Kidney glomerular epithelial cell (primary cell): ENCODE measurements at places on chromosomes 13 and 19.

DNA sequence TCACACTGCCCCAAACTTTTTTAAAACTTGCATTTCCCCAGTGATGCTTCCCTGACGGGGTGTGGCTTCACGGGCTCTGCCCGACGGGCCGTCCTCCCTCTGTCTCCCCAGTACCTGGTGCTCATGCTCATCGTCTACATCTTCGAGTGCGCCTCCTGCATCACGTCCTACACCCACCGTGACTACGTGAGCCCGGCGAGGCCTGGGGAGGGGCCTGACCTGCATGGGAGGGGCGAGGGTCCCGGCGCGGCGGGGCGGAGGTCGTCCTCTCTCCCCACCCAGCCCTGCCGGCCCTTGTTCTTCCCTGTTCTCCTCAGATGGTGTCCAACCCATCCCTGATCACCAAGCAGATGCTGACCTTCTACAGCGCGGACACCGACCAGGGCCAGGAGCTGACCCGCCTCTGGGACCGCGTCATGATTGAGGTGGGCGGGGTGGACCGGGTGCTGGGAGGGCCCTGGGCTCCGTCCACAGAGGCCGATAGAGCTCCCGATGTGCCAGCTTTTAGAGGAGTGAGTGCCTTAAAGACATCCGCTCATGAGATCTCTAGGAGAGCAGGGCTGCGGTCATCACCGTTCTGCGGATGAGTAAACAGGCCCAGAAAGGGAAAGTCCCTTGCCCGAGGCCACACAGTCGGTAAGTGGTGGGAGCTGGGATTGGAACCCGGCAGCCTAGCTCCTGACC, 6.9 kb downstream of the UPK1A start:
- peak; percentile 37 for DNase-seq

DNA sequence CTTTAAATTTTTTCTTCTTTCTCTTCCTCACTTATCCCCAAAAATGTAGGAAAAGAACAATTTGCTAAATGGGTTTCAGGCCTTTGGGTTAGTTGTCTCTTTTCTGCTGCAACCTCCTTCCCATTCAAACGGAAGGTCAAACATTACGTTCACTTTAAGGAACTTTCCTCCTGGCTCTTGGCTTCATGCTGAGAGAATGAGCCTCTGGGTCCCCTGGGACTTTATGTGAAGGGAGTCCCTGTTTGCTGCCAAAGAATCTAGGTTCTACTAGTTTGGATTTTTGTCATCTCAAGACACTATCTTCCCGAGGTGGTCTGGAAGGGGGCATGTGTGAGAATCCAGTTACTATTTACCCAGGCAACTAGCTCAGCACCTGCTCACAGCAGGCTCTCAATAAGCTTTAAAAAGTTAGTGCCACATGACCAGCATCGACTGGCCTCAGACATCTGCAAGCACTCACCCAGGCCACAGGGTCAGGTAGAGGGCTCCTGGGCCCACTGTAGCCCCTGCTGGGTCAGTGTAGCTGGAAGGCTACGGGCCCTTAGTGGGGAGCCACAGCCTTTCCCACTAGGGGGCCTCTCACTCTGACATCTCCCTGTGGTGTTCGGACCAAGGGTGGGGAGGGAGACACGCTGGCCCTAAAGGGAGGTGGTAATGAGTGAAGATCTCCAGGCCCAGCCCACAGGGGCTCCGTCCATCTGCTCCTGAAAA, 40.5 kb downstream of the FAM124A start:
- no peak for DNase-seq

DNA sequence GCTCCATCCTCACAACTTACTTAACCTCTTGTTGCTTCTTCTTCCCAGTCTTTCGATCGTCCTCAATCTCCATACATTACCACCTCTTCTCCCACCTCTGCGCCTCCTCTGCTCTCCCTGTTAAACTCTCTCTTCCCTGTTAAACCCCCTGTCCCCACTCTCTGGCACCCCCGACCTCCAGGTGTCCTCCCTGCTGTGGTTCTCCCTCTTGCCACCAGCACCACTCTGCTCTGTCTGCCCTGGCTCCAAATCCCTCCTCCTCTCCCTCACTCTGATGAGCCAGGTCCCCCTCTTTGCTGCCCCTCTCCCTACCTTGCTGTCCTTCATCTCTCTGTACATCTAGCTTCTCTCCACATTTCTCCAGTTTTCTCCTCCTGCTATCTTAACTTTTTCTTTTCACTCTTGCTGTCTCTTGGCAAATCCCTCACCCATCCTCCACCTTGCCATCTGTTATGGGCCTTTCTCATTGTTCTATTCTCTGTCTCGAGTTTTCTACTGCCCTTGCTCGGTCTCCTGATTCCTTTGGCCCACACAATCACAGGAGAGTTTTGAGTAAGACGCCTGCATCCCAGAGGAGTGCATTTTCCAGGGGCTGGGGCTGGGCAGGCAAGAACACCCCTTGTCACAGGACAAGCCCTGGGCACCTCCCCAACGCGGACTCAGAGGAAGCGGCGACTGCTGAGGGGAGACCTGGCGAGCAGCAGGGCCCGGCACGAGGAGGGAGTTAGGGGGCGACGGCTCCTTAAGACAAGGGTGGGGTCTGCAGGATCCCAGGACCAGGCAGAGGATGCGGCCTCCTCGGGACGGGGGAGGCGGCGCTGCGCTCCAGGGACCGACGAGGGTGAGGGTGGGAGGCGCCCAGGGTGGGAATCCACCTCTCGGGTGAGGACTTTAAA, 21.4 kb upstream of the ERVV-1 start:
- no peak for DNase-seq

- no peak for DNase-seq
Measured at GRCh38 chr19:41617941-41618730, 8.7 kb downstream of the CEACAM4 start.

DNA sequence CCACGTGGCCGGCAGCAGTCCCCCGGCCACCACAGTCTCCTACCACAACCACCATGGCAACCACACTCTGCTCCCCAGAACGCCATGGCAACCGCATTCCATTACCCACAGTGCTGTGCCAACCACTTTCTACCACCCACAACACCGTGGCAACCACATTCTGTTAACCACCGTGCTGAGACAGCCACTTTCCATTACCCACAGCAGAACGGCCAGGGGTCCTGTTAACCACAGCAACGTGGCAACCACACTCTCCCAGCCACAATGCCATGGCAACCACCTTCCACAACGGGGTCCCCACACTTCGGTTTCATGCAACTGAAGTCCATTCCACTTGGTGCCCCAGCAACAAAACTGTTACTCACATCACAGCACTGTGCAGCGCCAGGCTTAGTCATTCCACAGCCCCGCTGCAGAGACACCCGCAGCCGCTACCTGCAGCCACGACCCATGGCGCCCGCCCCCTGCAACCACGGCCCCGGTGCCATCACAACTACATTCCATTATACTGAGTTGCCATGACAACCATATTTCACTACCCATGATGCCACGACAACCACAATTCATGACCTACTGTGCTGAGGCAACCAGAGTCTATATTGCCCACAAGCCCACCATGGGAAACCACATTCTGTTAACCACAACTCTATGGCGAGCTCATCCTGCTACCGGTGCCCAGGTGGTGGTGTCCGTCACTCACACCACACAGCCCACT, 10.0 kb downstream of the DPF1 start:
- peak; percentile 96 for DNase-seq

GRCh38 chr13:34847766-34848165, 94.3 kb upstream of the NBEA start:
- DNase-seq, result no peak

DNA sequence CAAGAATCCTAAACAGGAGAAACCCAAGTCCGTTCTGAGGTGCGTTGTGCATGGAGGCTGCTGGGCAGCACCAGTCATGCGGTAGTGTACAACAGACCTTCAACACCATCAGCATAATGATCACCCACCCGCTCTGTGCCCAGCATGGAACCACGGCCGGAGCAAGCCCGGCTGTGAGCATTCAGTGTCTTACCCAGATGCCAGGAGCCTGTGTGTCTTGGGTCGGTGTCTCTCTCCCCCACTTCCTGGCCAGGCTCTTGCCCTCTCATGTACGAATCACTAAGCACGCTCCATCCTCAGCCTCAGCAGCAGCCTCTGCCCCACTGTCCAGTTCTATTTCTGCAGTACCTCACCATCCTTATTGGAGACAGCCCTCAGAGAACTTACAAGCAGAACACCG, 231.6 kb upstream of the IRS2 start:
- DNase-seq, result no peak

DNA sequence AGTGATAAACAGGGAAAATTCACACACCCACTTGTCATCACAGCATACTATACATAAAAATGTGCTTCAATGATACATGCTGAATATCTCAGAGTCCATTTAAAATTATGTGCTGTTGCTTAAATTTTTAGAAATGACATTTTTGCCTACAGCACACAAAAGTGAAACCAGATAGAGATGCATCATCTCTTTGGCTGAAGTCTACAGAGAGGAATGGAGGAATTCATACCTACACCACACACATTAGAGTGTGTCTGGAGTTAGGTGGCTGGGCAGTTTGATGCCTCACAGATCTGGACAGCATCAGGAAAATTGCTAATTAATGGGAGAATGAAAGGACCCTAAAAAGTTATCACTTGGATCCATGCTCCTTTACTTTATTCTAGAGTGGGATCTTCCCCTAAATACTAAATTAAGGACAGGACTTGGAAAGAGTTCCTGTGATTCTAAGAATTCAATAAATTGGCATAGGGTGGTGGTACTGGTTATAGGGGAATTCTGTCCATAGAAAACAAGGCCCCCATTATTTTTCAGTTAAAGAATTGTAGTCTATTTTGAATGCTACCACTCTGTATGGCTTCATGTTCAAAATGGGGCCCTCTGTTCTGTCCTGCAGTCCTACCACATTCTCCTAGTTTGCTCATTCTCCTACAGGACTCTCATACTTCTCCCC, 41.3 kb downstream of the RCBTB2 start:
- no peak for DNase-seq

DNA sequence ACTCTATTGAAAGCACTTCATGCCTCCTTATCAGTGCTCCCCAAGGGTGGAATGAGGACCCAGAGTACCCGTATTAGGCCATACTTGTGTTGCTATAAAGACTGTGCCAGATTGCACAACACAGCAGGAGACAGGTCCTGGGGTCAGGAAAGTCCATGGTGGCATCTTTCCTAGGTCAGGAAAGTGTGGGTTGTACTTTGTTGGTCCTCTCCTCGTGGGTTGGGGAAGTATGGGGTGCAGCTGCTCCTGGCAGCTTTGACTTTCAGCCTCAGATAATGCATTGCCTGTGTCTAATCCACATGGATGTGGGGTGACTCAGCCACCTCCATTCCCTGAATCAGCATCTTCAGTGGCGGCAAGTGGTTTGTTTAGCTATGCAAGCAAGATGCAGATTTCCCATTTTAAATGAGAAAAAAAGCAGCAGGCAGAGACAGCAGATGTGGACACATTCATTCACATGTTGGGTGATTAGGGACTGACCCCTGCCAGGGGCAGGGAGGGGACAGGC, 8.4 kb upstream of the CYP2B6 start:
- DNase-seq, result no peak

DNA sequence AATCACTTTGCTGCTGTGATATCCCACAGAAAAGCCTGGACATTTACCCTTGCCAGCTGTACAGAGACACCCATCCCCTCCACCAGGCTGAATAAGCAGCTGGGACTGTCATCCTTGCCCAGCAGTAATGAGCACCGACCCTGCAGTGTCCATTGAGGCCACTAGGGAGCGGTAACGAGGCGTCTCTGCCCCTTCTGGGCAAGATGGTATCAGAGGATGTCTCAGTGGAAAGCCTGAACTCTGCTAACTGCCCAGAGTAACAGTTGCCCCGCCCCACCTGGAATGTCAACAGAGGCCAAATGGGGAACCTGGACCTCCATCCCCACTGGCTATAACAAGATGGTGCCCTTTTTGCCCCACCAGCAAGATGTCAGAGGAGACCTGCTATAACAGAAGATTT, 22.8 kb upstream of the CEACAM20 start:
- DNase-seq, result no peak

GRCh38 chr13:29125934-29126424, 305.8 kb downstream of the MTUS2 start:
- DNase-seq, result no peak

DNA sequence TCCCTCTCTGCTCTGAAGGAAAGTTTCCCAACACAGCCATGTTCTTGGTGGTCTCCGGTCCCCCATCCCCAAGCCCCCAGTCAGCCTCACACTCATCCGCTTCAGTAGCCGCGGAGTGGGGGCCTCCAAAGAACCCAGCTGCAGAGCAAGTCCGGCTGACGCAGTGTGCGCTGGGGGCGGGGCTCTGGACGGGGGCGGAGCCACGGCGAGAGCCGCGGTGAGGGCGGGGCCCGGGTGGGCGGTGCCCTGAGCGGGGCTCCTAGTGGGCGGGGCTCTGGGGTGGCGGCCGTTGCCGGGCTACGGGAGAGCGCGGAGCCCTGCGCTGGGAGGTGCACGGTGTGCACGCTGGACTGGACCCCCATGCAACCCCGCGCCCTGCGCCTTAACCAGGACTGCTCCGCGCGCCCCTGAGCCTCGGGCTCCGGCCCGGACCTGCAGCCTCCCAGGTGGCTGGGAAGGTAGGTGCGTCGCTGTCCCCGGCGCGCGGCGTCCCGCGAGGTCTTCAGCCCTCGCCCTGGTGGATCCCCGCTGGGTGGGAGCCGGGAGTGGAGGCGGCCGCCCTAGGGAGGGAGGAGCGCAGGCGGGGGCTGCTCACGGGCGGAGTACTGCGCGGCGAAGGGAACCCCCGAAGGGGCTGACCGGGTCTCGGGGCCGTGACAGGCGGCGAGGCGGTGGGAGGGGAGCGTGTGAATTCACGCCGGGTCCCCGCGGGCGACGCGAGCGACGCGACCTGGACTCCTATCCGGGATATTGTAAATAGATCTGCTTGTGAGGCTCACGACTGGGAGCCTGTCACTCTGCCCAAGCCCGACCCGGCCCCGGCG, 9.1 kb downstream of the TNFRSF19 start:
- DNase-seq, result peak; percentile 65

DNA sequence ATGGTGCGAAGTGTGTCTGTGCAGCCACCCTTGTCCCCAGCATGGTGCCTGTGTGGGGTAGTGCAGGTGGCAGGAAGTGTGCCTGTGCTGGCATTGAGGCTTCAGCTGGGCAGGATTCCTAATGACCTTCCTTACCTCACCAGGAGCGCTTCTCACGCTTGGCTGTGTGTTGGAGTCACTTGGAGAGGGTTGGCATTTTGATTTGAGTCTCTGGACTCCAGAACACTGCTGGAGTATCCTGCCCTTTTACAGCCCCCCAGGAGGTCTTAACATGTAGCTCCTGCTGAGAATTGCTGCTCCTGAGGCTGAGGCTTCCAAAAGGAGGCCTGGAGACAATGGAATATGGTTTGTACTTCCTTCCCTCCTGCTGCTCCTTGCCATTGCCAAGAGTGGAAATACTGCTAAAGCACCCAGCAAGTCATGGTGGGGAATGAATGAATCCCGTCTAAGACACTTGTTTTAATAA, 87.1 kb downstream of the ARHGEF7 start:
- no peak for DNase-seq

DNA sequence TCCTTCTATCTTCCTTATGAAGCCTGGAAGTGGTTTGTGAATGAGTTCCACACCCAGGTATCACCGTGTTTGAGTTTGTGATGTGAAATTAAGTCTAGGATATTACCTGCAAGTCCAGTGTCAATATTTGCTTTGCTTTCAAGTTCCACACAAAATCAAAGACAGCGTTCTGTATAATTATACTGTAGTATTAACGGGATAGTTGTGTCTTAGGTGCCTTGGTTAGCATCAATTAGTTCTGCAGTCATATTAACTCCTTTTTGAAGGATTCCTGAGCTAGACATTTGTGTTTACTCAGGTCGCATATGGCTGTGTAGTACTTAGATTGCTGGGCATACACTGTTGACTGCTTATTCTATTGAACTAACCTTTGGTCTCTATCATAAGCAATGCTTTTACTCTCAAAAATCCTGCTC, 54.4 kb downstream of the ERCC5 start:
- DNase-seq, result no peak
